MV-4-11 (cell line): ENCODE measurements at places on chromosomes 6 and 20.
A peak's percentile ranks its signal among the peaks of the same experiment; 100 is the strongest.

- DNase-seq, result no peak
Observed at GRCh38 chr20:1368448-1369199, 24.2 kb downstream of the FKBP1A start.

- DNase-seq, result peak; percentile 27
Observed at GRCh38 chr20:54633374-54634355, 158.3 kb downstream of the DOK5 start.

GRCh38 chr6:44828780-44829179 is 441.3 kb downstream of the CDC5L start:
- DNase-seq, result peak; percentile 76

GRCh38 chr20:37837924-37838323 is 65.0 kb upstream of the VSTM2L start:
- no peak for DNase-seq

DNA sequence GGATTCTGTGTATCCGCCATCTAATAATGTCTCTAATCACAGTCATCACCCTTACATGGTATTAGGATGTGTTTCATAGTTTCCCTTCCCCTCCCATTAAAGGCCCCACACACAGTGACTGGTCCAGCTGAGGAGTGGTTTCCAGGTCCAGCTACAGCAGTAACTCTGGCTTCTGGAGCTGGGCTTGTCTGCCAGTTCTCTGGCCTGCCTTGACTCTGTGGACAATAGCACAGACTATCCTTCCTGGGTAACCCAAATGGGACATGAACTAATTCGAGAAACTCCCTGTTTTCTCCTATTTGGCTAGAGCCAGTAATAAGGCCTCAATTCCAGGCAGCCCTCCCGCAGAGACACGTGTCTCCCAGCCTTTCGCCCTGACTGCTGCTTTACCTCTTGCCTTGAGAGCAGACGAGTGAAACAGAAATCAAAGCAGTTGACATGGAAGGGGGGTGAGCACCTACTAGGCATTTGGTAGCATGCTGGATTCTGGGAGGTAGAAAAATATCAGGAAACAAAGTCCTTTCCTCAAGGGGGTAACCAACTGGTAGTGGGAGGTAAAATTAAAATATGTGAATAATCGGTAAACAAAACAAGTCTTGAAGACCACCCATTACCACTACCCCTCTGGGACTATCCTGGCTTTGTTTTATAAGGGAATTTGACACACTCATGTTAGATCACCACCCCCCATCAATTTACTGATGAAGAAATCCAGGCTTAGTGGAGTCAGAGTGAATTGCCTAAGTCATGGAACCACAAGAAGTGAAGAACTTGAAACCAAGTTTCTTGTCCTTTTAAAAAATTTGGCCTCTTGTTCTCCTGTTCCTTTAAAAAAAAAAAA is 1.2 kb downstream of the TRAF3IP2 start:
- peak; percentile 81 for DNase-seq

GRCh38 chr6:4059115-4059777 is 19.7 kb downstream of the FAM217A start:
- no peak for DNase-seq

DNA sequence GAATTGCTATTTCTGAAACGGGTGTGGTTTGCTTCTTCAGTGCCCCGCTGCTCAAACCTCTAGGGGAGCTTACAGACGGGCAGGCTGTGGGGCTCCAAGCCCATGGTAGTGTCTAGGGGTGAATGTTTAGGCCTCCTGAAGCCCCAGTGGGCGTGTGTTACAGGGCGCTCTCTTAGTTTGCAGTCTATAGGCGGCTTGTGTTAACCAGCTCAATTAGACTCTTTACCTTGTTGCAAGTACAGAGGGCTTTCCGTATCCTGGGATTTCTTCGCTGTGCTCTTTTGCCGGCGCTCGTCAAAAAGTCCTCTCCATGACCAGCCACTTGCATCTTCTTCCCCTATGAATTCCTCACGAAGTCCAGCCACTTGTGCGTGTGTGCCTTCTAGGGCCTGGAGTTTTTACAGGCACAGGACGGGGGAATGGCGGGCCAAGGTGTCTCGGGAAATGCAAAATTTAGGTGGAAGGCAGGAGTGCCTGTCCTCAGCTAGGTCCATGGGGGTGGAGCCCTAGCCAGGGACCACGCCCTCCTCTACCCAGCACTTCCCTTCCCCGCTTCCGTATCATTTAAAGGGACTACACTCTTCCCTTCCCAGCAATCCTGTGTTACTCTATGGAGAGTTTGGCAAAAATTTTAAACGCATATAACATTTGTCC is 94.5 kb downstream of the HTR1B start:
- peak; percentile 39 for DNase-seq

GRCh38 chr6:7107578-7108195 is at the start of gene RREB1:
Gene RREB1 (plus strand): TSS chr6:7107961. CDS start chr6:7181912, 73,951 bp downstream.
- peak; percentile 71 for DNase-seq

DNA sequence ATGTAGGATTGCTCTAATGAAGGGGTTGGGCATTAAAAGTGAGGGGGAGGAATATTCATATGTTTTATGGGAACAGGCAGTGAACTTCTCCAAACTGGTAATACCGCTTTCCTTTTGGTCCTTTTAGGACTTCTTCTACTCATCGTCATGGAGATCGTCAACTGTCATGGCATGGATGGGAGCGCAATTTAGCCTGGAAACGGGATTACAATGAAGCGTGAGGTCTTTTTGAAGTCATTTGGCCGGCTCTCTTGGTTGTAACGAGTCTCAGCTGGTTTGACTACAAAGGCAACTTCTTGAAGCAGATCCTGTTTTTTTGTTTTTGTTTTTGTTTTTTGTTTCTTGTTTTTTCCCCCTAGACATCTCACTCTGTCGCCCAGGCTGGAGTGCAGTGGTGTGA is 1.4 kb upstream of the HLA-E start:
- DNase-seq, result no peak

DNA sequence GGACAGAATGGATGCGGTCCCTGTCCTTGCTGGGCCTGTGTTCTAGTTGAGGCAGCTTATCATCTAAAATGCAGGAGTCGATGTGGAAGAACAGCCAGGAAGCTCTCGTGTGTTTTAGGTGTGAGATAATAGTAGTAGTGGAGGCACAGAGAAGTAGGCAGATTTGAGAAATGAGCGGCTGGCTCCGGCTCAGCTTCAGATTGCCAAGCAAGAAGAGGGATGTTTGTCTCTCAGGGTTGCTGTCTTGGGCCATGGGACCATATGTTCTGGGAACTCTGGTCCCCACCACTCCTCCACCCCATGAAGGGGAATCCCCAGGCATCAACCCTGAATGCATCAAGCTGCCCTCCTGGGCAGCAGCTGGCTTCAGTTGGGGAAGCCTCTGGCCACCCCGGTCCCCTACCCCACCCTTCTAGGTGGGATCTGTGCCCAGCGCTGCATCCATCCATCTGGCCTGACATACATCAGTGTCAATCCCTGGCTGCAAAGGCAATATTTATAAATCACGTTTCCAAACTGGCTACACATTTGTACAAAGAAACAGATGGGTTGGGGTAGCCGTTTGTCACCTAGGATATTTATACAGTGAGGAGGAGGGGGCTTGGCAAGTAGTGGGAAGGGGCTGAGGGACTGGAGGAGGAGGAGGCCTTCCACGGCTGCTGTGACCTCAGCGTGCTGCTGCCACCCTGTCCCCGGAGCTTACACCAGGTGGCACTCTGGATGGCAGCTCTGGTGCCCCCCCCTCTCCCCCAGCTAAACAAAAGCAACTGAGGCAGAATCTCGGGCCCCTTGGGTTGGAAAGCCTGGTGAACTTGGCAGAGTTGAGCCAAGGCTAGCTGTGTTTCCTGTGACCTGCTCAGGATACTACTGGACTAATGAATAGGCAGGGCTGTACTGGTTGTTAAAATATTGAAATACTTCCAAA is 64.4 kb downstream of the CD40 start:
- no peak for DNase-seq

DNA sequence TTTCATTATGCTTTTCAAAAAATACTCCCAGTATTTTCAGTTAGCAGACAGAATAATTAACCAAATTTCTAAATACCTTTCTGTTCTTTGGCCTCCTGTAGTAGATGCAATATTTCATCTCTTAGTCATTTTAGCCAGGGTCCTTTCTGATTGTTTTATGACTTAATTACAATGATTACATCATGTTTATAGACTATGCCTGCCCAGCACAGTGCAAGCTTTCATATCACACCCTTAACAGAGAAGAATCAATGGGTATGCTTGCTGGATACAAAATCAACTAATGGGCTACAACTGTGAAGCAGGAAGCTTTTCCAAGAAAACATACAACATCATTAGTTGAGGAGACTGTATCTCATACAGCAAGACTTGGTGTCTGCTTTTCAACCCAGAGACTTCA is 119.8 kb upstream of the NRSN1 start:
- DNase-seq, result no peak

GRCh38 chr6:28553986-28554881 is 28.6 kb downstream of the GPX5 start:
- no peak for DNase-seq

- DNase-seq, result no peak
Observed at GRCh38 chr6:37785002-37785662, 34.4 kb upstream of the ZFAND3 start.

DNA sequence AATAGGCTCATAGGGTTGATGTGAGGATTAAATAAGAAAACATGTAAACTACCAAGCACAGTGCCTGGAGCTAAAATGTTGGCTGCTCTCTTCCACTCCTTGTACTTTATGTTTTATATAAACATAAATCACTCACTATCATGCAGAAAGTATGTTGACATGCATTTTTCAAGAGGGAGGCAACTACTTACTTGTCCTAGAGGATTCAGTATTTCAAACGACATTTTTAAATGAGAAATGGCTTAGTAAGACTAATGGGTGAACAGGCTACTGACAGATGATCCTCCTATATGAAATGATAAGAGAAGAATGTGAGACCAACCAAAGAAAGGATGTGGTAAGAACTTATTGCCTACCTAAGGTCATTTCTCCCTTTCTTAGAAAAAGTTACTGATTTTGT is 21.0 kb downstream of the LATS1 start:
- DNase-seq, result no peak

DNA sequence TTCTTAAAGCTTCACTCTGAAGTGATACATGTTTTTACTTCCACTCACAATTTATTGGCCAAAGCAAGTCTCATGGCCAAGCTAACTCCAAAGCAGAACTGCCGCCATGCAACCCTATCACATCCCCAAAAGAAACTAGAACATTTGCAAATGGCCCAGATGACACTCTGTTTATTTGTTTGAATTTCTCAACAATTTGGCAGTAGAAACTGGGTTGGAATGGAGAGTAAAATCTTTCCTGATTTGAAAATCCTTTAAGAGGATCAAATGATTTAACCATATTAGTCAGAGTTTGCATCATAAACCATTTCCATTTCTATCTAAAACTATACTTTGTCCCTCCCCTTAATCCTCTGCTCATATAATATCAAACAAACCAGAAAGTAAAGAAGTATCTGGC is 39.1 kb upstream of the E2F3 start:
- DNase-seq, result no peak

DNA sequence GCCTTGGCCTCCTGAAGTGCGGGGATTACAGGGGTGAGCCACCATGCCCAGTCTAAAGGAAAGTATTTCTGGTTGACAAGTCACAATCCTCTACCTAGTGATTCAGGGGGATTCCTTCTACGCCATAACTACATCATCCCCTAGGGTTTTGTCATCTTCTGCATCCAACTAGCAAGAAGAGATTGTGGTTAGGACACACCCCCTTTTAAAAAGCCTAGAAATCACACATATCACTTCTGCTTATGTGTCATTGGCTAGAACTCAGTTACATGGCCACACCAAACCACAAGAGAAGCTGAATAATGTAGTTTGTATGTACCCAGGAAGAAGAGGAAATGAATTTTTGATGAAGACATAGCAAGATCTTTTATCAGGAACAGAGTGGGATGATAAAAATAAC is 14.7 kb upstream of the CHD6 start:
- peak; percentile 97 for DNase-seq

DNA sequence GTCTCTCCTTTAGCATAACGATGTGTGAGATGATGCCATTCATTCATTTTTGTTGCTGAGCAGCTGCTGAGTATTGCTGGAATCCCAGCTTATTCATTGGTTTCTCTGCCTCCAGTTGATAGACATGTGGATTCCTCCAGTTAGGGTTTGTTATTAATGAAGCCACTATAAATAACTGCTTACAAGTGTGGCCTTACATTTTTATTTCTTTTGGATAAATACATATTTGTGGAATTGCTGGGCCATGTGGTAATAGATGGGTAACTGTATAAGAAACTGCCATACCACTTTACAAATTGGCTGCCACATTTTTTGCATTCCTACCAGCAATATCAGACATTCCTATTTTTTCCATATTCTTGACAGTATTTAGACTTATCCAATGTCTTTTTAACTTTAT is 2.6 kb upstream of the HLA-B start:
- DNase-seq, result no peak

GRCh38 chr6:130671577-130671976 is 155.6 kb upstream of the SMLR1 start:
- DNase-seq, result no peak

- DNase-seq, result no peak
Observed at GRCh38 chr6:88919032-88919431, 44.4 kb downstream of the RNGTT start.

DNA sequence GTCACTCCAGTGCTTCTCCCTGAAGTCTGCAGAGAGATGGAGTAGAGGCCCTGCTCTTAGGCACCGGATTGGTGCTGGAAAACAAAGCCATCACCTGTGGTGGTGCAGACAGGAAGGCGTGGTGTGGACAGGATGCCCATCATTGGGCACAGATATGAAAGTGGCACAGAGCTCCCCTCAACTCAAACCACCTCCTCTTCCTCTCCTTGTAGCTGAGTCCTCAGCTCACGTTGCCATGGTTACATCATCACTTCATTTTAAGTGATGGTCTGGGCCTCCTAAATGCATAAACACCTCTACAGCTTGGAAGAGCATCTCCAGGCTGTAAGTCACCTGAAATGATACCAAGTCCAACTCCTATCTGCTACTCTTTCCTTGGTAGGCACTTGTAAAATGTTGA is 8.0 kb upstream of the RTF2 start:
- DNase-seq, result no peak

- no peak for DNase-seq
Observed at GRCh38 chr6:128822271-128822670, 60.7 kb upstream of the LAMA2 start.

DNA sequence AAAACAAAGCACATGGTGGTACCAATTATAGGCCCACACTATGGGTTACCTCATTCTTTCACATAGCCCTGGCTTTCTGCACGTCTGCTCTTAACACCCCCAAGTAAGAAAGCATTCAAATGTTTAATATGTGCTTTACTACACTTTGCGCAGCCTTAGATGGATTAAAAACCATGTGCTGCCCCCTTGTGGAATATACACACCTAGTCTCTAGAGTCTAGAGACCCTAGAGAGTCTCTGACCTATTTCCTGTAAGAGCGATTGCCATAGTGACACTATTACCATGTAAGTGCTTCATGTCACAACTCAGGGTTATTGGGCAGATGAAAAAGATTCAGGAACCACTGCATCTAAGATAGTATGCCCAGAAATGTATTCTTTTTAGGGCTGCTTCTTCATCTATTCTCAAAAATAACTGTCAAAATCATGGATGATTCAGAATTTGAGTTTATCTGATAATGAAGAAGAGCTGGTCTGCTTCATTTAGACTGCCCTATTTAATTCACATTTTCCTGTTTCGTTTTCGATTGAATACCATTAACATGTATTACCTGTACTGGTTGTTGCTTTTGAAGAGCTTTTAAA is 186.3 kb downstream of the ADGB start:
- peak; percentile 57 for DNase-seq

- peak; percentile 4 for DNase-seq
Observed at GRCh38 chr20:51926670-51927305, 124.5 kb upstream of the SALL4 start.
